ENCODE measurements at places on chromosomes 6 and 20.

DNA sequence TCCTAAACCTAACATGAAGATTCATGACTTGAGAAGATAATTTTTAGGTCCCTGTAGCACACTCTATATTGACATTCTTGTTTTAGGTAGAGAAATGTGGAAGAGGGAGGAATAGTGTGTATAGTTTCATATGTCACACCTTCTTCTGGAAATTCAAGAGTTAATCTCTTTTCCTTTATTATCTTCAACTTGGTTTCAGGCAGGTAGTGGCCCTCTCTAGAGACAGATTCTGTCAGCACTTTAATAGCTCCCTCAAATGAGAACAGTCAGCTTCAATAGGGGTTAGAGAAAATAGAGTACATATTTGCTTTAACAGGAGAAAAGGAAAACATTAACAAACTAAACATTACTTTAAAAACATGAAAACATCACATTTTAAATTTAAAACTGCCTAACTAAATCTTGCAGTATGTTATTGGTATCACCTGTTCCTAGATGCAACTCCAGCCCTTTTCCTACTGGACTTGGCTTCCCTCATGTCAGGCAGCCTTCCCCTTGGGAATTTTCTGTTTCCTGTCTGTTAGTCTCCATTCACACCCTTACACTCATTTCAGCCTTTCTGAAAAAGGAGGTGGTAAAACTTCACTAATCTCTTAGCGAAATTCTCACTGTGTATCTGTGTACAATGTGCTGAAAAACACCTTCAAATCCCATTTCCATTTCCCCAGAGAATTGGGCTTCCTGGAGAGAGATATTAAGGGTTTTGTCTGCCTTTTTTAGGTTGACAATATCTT lies 192.3 kb upstream of the RNF217 start:
- ATAC-seq, result no peak

GRCh38 chr6:3367630-3368029 lies 89.2 kb downstream of the SLC22A23 start:
- ATAC-seq, result no peak

DNA sequence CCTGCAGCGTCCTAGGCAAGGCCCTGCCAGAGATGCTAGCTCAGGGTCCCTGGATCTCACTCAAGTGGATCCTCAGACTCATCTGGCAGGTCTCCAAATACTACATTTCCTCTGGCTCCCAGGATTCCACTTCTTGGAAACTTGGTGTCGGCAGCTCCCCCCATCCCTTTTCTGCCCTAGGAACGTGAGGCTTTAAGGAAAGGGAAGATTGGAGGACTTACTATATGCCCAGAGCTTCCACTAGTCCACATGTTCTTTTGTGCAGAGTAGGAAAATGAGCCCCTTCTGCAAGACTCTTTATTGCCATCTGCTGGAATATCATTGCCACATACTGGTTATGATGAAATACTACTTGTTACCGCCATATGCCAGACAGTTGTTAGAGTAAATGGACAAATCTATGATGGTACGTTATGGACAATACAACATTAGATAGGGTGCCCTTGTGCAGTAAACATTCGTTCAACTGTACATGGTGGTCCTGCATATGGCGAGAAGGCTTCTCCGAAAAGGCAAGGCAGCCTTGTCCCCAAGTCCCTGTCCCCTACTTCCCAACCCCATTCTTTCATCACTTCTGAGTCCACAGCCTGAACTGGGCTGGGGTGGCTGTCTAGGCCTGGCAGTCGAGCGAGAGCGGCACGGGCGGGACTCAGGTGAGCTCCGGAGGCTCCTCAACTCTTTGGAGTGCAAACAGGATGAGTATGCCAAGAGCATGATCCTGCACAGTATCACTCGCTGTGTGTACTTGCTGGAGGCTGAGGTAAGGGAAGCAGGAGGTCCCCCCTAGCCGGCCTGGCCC lies 780 bp downstream of the ARMC12 start:
- peak; percentile 92 for ATAC-seq

DNA sequence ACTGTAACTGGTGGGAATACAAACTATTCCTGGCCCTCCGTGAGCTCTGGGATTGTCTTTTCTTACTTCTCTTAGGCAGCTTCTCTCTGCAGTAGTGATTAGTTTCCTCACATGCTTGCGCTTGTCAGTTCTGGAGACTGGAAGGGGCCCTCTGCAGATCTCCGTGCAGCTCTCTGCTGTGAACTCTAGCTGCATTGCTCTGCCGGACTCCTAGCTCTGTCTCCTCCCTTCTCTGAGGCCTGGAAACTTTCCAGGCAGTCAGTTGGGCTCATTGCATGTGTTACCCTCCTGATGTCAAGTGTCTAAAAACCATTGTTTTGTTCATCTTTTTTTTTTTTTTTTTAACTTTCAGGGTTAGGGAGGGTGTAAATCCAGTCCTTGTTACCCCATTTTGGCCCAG lies 102.3 kb downstream of the CTNNBL1 start:
- ATAC-seq, result no peak

DNA sequence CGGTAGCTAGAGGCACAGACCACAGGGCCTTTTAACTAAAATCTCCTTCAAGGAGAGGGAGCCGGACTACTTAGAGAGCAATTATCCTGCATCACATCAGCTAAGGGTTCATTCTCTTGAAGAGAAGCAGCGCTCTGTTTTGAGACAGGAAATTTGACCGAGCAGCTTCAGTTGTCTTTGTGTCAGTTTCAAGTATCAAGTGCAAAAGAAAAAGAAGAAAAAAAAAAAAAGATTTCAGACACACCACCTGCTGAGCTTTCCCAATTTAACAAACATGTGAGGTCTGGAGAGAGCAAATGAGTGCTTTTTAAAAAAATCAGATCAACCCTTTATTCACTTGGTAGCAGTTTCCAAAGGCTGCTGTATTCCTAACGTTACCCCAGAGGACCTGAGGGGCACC lies 273.5 kb upstream of the POU3F2 start:
- ATAC-seq, result no peak

DNA sequence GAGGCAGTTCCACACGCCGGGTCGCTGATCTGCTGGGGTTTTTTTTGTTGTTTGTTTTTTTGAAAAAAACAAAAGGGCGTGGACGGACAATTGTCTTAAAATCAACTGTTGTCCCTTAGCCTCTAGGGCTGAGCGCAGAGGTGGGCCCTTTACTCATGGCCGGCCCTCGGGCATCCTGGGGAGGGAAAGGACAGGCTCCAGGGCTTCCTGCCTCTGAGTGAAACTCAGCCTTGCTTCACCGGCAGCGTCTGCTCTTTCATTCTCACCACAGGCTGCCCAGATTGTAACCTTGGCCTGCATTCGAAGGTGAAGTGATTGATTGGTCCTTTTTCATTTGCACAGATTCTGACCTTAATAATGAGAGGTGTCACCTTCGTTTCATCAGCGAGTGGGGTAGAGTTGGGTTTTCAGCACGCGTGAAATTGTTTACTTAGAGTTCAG lies 797 bp downstream of the SMIM13 start:
- peak; percentile 37 for ATAC-seq

DNA sequence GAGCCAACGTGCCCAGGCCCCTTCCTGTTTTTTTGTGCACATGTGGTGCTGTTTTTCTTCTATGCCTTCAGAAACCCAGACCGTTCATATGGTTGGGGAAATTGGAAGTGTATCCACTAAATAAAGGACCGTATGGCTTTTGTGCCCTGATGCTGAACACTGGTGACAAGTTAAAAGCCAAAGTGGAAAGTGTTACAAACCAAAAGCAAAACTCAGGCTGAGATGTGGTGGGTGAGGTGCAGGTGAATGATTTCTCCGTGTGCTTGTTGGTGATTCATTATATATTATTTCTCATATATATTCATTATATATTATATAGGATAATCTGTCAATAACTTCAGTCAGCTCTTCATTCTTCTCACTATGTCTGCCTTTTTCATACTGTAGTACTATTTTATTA lies 148.6 kb downstream of the SOBP start:
- no peak for ATAC-seq

DNA sequence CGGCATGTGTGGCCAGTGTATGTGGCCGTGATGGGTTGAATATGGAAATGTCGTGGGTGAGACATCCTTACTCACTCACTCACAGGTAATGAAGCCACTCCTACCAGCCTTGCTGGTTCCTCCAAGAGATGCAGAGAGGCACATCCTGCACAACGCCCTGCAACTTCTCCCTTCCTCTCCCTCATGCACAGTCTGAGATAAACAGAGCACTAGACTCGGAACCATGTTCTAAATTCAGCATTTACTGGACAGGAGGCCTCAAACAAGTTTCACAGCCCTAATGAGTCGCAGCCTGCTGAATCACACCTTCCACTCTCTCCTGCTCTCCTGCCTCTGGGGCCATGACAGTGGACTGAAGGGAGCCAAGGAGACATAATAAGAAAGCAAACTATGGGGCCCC lies 91.2 kb downstream of the ISM1 start:
- no peak for ATAC-seq

DNA sequence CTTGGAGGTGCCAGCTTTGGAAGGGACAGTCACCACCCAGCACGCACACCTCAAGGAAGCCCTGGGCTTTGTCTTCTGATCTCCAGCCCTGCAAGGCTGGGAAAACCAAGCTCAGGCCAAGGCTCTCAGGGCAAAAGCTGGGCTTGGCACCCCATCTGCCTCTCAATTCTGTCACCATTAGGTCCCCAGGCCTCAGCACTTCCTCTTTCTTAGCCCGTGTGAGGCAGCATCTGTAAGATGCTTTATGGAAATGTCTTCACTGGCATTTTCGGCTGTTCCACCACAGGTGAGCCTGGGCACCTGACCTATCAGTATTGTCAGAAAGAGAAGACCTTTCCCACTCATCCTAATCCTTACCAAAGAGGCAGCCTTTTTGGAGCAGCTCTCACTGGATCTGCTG lies 24.6 kb downstream of the GMEB2 start:
- no peak for ATAC-seq

DNA sequence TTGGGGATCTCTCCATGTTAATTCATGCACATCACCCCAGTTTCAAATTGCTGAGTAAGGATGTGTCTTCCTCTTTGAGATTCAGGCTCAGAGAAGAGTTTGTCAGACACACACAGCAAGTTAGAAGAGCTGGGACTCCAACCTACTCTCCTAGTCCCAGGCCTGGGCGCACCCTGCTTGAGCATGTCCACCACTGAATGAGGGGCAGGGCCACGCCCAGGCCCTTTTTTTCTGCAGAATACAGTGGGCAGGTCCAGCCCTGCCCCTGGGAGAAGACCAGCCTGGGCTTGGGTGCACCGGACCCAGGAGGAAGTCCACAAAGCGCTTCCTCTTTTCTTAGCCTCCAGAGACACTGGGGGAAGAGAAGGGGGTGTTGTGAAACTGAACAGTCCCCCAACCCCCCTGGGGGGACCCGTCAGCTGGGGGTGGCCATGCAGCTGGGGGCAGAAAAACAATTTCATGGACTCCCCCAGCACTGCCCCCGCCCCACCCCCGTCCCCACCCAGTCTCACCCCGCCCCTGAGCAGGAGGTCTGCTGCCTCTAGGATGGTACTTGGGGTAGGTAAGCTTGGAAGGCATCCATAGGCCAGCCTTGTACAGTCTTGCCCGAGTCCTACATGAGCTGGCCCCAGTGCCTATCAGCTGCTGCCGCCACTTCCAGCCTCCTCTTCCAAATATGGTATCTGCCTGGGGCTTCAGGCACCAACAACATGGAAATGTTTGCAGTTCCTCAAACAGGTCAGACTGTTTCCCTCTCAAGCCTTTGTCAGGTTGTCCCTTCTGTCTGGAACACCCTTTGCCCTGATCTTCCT lies 11.7 kb upstream of the HCK start:
- no peak for ATAC-seq

DNA sequence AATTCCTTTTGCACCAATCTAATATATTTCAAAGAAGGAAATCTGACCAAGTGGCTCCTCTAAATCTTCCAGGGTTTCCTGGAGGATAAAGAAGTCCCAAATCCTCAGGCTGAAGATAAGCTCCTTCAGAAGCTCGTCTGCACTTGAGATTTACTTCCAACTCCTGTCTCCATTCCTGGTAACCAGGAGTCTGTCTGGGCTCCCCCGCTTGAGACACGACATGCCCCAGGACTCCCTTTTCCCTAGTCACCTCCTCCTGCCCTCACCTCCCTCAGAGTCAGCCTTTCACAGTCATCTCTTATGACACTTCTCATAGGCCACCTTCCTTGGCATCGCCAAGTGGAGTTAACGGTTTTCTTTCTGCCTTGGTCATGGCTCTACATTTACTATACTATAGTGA lies 103.4 kb upstream of the NEDD9 start:
- no peak for ATAC-seq

DNA sequence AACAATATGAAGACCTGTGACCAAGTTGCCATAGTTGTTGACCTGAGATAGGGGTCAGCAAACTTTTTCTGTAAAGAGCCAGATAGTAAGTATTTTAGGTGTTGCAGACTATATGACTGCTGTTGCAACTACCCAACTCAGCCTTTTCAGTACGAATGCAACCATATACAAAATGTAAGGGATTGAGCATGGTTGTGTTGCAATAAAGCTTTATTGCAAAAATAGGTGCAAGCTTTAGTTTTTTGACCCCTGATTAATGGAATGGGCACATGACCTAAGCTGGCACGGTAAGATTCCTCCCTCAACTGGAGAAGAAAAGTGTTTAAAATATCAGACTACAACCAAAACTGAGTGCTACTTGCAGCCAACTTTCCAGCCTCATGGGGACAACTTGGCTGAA lies 17.3 kb upstream of the EPM2A start:
- no peak for ATAC-seq

DNA sequence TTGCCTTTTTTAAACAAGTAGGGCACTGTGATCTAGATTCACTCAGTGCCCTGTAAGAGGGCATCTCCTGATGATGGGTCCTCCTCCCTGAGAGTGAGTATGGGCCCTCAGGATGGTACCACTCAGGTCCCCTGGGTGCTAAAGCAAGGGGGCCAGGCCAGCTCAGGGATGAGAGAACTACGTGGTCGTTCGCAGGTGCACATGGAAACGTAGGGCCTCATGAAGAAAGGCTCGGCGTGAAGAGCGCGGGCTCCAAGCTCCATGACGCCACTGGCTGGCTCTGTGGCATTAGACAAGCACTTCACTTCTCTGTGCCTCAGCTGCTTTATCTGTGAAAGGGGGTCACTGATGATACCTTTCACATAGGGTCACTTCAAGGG lies 50.7 kb downstream of the SYNJ2 start:
- no peak for ATAC-seq

DNA sequence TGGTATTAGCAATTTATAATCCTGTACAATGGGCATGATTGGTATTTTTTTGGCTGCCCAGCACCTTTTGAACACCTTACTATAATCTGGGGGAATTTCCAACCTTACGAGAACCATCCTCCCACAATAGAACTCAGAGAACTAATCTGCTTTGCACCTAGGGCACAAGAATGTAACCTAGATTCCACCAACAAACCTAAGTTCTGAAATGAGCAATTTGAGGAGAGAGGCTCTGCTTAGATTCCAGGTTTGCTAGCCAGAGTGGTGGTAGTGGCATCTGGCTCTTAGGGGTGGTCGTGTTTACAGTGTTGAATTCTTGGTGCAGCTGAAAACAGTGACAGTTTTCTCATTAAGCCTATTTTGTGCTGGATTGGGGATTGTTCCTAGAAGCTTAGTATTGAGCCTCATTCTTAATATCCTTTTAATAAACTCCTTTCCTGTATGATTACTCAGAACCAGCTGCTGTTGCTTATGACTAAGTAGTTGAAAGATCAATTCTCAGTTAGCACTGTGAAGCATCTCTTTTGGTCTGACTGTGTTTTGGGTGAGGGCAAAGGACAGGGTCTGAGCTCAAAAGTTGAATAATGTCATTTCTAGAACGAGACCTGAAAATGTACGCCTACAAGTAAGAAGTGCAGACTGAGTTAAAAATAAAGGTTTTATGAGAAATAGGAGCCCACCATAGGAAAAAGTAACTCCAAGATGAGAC lies 385.6 kb downstream of the CDKAL1 start:
- no peak for ATAC-seq

GRCh38 chr20:46070215-46070900 lies 19.4 kb downstream of the NCOA5 start:
- no peak for ATAC-seq

Data from SK-N-SH treated with all-trans-retinoic acid at 6 μM for 48 hours (cell line).